Left ventricle myocardium inferior (tissue), 1 donor: ENCODE measurements at places on chromosomes 1 and 21. TPM values are rescaled to one million over a fixed set of nuclear protein-coding genes. Genes with fewer than 3 reads are reported as not detected.
A peak's percentile ranks its signal among the peaks of the same experiment; 100 is the strongest.

DNA sequence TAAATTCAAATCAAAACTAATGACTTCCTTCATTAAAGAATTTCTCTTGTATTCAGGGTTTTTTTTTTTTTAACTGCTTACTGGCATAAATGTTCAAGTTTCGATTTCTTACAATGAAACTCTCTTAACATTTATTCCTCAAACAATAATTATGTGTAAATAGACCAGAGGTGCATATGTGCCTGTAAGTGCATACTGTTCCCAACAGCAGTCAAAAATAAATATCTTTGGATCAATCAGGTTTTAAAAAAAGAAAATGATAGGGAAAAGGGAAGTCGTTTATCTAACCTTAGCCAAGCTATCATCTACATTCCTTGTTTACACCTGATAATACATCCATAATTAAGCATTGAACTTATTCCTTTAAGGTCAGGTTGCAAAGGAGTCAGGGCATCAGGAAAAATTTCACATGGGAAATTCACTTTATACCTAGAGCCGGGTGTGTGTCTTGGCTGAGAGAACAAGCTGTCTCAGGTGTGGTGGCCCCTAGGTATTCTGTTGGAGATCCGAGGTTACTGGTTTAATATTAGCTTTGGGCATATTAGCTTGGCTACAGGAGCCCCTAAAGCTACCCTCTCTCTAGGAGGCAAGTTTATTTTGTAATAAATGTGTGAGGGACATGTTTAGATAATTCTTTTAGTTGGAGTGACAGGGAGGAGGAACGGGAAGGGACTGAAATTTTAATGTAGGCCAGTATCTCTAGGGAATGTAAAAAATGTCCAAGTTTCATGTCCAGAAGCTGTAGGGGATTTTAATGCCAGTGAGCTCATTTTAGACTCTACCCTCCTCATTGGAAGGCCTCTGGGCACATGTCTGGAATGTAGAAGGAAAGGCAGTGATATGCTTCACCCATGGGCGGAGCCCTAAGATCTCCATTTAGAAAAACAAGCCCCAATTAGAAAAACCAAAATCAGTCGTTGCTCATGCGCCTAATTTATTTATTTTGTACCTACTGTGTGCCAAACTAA is 327.9 kb upstream of the PROX1 start:
- no peak overlapping the region for H3K27ac ChIP-seq
- no peaks in the 10 kb centered on the region for H3K4me1 ChIP-seq
- H3K4me3 ChIP-seq = no peak overlapping the region
- H3K36me3 ChIP-seq = no peaks in the 10 kb centered on the region
- no peak for DNase-seq
- H3K27me3 ChIP-seq = peaks cover 38% of the 10 kb centered on the region

GRCh38 chr21:45499201-45499750 is 43.0 kb downstream of the SLC19A1 start:
- DNase-seq = peak; percentile 13
- no peak overlapping the region for H3K4me3 ChIP-seq
- H3K27me3 ChIP-seq = no peaks in the 10 kb centered on the region
- H3K27ac ChIP-seq = no peak overlapping the region
- H3K4me1 ChIP-seq = no peaks in the 10 kb centered on the region

DNA sequence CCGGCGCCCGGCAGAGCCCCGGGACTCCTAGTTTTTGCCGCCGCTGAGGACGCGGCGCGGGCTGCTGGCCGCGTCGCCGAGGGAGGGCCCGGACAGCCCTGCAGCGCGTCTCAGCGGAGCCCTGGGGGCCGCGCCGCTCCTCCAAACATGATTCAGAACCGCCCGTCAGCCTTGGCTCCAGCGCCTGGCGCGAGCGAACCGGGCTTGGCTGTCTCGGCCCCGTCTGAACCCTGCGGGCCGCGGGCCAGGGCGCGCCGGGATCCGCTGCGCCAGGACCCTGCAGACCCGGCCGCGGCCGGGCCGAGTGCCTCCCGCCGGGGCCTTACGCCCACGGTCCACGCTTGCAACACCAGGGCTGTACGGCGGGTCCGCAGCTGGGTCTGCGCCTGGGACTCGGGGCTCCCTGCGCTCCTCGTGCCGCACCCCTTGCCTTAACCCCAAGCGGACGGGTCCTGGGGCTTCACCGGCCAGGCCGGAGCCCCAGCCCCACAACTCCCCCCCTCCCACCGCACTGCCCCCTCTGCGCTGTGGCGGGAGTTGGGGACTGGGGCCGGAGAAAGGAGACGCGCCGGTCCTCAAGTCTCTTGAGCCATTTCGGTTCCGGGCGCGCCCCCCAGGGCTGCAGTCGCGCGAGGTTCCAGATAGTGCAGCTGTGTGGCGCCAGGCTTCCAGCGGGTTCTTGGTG is 48.4 kb upstream of the CD34 start:
- no peaks in the 10 kb centered on the region for H3K36me3 ChIP-seq
- peak; percentile 90 for DNase-seq

GRCh38 chr1:182029002-182029378 is 32.5 kb downstream of the ZNF648 start:
- no peaks in the 10 kb centered on the region for H3K36me3 ChIP-seq
- DNase-seq = no peak
- H3K27ac ChIP-seq = peak overlapping the region; percentile 83

- H3K27ac ChIP-seq = no peak overlapping the region
- no peaks in the 10 kb centered on the region for H3K27me3 ChIP-seq
- no peaks in the 10 kb centered on the region for H3K4me1 ChIP-seq
- DNase-seq = no peak
These were observed 221.8 kb downstream of the TTLL7 start for GRCh38 chr1:83776913-83777757.

DNA sequence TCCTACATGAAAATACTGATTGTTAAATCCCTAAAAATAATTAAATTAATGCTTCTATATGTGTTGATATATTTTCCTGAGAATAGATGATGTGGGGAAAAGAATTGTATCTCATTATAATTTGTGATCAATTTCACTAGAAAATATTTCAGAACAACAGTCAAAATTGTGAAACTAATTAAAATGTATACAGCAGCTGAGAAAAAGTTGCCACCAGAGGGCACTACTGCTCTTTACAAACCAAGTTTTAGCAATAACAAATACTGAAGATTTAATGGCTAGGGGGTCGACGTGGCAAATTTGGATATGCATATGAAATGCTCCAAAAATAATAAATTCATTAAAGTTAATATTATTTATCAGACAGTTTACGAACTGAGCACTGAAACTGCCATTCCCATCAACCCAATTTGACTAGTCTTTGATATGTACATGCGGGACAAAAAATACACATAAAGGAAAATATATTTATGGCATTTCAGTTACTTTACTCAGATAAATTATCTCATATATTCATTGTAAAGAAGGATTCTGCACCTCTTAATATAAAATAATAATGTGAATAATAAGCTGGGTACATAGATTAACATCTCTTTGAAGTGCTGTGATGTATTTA is 96.3 kb upstream of the TMPRSS15 start:
- H3K36me3 ChIP-seq = no peaks in the 10 kb centered on the region
- no peak overlapping the region for H3K27ac ChIP-seq
- no peaks in the 10 kb centered on the region for H3K27me3 ChIP-seq
- peak; percentile 12 for DNase-seq
- no peaks in the 10 kb centered on the region for H3K4me1 ChIP-seq

DNA sequence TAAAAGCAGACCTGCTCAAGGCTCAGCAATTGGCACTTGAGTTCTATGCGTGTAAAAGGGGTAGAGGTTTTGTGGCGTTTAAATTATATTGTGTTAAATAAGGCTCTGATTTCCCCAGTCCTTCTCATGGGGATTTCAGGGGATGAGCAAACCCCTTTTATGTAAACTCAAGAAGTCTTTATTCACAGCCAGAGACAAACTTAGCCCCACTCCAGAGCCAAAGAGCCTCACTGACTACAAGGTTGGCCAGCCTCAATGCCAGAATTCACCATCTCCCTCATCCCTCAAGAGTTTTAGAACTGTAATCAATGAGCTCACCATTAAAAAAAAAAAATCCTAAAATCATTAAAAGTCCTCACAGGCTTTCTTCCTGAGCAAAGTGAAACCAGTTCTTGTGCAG is 107.8 kb downstream of the SLC30A10 start:
- H3K4me1 ChIP-seq = no peaks in the 10 kb centered on the region
- peaks cover 25% of the 10 kb centered on the region for H3K27me3 ChIP-seq
- H3K4me3 ChIP-seq = no peak overlapping the region
- no peak overlapping the region for H3K27ac ChIP-seq

DNA sequence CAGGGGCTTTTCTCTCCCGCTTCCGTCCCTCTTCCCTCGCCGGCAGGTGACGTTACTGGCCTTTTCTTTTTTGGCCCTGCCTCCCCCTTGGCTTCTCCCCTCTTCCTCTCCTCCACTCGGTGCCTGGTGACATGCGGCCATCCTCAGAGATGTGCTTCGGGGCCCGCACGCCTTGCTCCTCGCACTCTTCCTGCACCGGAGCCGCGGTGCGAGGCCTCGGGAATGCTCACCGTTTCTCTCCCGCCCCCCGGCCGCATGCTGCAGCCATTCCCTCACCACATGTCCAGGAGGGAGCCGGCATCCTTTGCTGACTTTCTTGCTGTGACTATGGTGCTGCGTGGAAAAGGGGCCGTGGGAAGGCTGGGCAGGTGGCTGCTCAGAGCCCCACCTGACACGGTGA is 39.3 kb downstream of the PDE9A start:
- no peaks in the 10 kb centered on the region for H3K36me3 ChIP-seq
- H3K27me3 ChIP-seq = peaks cover 21% of the 10 kb centered on the region
- H3K4me1 ChIP-seq = peaks cover 14% of the 10 kb centered on the region
- DNase-seq = no peak

Gene ADAM15
- total RNA-seq = 82.1 TPM

Gene SPATA45
- total RNA-seq = not detected

Gene ZC3H12A
- total RNA-seq = 4.9 TPM

Gene MECR
- total RNA-seq = 30.8 TPM

Gene ZNF683
- not detected for total RNA-seq

Gene LCE6A
- not detected for total RNA-seq
